ENCODE measurements at places on chromosomes 1 and 21. TPM values are rescaled to one million over a fixed set of nuclear protein-coding genes. Genes with fewer than 3 reads are reported as not detected.

- no peaks in the 10 kb centered on the region for H3K36me3 ChIP-seq
- H3K4me1 ChIP-seq: no peaks in the 10 kb centered on the region
- no peak for DNase-seq
Observed at GRCh38 chr1:88168126-88168525, 515.9 kb upstream of the PKN2 start.

DNA sequence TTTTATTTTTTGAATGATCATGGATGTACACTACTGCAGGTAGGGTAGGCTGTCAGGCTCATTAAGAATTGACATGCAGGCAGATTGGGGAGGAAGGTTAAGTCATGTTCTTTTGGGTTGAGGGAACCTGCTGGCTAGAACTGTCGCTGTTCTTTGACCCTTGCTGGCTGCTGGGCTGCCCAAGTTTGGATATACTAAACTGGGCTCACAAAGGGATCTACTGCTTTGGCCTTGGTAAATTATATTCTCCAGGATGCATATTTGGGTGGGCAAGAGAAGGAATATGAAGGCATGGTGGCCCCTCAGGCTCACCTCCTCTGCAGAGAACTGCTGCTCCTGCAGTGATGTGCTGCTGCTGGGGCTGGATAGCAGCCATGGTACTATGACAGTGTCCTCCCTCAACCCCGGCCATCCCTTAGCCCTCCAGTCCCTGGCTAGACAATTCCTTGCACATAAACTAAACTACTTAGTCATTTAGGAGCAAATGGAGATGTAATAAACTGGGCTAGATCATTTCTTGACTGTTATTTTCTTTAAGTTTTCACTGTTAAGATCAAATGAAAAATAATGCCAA lies 6.1 kb downstream of the ATP1A1 start:
- H3K27ac ChIP-seq: peak overlapping the region; percentile 97
- peaks cover 3% of the 10 kb centered on the region for H3K36me3 ChIP-seq
- H3K27me3 ChIP-seq: no peaks in the 10 kb centered on the region
- no peak for DNase-seq

DNA sequence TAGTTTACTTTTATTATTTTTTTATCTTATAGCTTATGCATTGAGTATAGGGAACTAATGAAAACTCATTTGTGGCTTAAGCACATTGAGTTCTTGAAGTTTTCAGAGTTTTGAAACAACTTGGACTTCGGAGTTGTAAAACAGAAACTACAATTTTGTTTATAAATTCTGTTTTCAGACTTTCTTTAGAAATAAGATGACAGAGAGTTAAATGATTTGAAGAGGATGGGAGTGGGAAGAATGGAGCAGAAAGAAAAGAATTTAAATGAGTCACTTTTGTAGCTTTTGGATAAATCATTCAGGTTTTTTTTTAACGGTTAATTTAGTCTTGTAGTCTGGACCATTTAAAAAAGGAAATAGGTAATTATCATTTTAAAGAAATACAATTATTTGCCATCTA lies 32.3 kb downstream of the INKA2 start:
- H3K27ac ChIP-seq: no peak overlapping the region
- no peaks in the 10 kb centered on the region for H3K27me3 ChIP-seq
- no peak overlapping the region for H3K4me3 ChIP-seq
- H3K4me1 ChIP-seq: peaks cover 5% of the 10 kb centered on the region
- DNase-seq: no peak

DNA sequence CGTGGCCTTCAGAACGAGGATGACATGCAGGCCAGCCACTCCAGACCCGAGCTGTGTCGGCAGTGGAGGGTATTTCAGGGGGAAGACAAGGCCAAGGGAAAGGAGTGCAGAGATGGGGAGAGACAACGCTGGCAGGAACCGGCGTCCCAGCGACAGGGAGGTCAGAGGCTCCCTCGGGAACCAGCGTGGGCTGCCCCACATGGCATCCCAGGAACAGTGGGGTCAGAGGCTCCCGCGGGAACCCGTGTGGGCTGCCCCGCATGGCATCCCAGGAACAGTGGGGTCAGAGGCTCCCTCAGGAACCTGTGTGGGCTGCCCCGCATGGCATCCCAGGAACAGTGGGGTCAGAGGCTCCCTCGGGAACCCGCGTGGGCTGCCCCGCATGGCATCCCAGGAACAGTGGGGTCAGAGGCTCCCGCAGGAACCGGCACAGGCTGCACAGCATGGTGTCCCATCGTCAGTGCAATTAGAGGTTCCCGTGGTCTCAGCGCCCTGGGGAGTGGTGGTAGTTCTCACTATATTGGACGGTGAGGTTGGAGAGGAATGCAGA lies 43.0 kb downstream of the SLC19A1 start:
- no peaks in the 10 kb centered on the region for H3K27me3 ChIP-seq
- H3K36me3 ChIP-seq: no peaks in the 10 kb centered on the region
- DNase-seq: no peak
- H3K27ac ChIP-seq: no peak overlapping the region
- H3K4me1 ChIP-seq: no peaks in the 10 kb centered on the region

DNA sequence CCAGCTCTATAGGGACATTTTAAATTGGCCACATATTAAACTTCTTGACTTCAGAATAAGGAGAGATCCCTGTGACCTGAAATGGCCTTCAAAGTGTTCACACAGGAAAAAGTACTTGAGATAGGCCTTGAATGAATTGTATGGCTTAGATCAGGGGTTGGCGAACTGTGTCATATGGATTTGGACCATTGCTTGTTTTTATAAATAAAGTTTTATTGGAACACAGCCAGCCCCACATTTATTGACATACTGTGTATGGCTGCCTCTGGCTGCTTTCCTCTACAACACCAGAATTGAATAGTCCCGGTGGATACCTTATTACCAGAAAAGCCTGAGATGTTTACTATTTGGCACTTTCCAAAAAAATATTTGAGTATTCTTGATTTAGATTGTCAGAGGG lies 4.0 kb downstream of the BROX start:
- peaks cover 8% of the 10 kb centered on the region for H3K4me1 ChIP-seq
- no peak for DNase-seq
- no peaks in the 10 kb centered on the region for H3K27me3 ChIP-seq
- H3K36me3 ChIP-seq: peaks cover 54% of the 10 kb centered on the region
- no peak overlapping the region for H3K4me3 ChIP-seq
- no peak overlapping the region for H3K27ac ChIP-seq

- H3K36me3 ChIP-seq: no peaks in the 10 kb centered on the region
- H3K4me1 ChIP-seq: peaks cover 1% of the 10 kb centered on the region
- H3K4me3 ChIP-seq: no peak overlapping the region
- H3K27me3 ChIP-seq: no peaks in the 10 kb centered on the region
- no peak for DNase-seq
Observed at GRCh38 chr1:225822655-225823403, 12.9 kb downstream of the EPHX1 start.

DNA sequence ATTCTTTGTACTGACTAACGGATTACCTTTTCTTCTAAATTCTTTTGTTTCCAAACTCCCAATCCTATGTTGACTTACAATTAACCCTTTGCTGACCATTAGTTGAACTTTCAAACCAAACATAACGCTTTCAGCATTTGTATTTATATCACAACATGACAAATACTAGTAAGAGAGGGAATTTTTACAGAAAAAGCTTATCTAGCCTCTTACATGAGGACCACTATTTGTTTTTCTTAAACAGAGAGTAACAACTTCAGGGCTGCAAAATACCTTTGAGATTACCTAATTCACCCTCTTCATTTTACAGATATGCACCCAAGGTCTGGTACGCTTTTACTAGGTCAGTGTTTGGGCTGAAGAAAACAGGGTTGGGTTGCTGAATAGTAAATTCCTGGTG lies 45.0 kb upstream of the CXADR start:
- no peak overlapping the region for H3K4me3 ChIP-seq
- no peak for DNase-seq
- H3K27ac ChIP-seq: no peak overlapping the region
- no peaks in the 10 kb centered on the region for H3K27me3 ChIP-seq
- no peaks in the 10 kb centered on the region for H3K36me3 ChIP-seq

GRCh38 chr1:183589874-183590243 lies 400 bp downstream of the NCF2 start:
- peaks cover 25% of the 10 kb centered on the region for H3K36me3 ChIP-seq
- H3K27ac ChIP-seq: peak overlapping the region; percentile 95
- H3K27me3 ChIP-seq: no peaks in the 10 kb centered on the region
- no peak for DNase-seq

DNA sequence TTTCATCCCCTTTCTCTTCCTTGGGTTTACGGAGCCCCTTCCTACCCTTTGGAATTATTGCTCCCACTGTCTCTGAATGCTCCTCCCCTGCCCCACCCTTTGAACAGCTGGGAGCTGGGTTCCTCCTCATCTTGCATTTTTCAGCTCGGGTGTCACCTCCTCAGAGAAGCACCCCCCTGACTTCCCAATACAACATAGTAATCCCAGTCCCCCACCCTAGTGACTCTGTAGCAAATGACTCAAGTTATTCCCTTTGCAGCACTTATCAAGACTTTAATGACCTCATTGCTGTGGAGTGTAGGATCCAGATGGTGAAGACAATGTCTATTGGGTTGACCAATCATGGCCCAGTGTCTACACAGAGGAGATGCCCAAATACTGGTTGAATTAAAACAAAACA lies 8.9 kb upstream of the VWA5B1 start:
- no peaks in the 10 kb centered on the region for H3K27me3 ChIP-seq
- no peak for DNase-seq
- H3K4me1 ChIP-seq: no peaks in the 10 kb centered on the region

DNA sequence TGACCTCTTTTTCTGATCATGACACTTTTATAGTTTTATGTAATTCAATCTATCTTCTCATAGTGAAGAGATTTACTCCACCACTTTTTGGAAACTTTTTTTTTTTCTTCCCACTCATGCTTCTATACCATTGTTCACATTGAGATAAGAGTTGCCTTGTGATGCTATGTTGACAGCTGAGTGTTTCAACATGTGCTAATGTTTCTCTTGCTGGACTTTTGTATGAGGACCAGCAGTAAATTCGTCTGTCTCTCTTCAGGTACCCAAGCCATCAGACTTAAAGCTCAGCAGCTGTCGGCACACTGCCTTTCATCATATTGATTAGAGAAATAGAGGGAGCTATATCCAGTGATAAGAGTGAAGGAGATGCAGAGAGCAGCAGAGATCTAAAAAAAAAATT lies 227.0 kb downstream of the GRIK1 start:
- no peak overlapping the region for H3K27ac ChIP-seq
- H3K4me1 ChIP-seq: no peaks in the 10 kb centered on the region
- H3K27me3 ChIP-seq: no peaks in the 10 kb centered on the region
- H3K4me3 ChIP-seq: no peak overlapping the region
- DNase-seq: no peak

DNA sequence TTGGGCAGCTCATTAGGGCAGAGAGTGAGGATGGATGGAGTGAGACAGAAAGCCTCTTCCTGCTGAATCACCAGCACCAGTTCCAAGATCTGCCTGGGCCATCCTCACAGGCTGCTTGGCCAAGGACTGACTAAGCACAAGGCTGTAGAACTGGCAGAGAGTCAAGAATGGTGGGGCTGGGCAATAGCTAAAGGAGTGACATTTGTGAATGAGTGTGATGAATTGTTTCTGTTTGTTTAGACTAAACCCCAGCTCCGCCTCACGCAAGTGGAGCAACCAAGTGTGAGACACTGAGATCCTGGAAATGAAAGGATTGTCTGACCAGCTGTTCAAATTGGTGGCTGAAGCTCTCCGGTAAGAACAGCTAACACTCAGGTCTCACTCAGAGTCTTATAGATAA lies 38.6 kb downstream of the BRINP2 start:
- H3K27ac ChIP-seq: no peak overlapping the region
- no peak overlapping the region for H3K4me3 ChIP-seq
- DNase-seq: no peak
- no peaks in the 10 kb centered on the region for H3K36me3 ChIP-seq
- H3K27me3 ChIP-seq: no peaks in the 10 kb centered on the region

DNA sequence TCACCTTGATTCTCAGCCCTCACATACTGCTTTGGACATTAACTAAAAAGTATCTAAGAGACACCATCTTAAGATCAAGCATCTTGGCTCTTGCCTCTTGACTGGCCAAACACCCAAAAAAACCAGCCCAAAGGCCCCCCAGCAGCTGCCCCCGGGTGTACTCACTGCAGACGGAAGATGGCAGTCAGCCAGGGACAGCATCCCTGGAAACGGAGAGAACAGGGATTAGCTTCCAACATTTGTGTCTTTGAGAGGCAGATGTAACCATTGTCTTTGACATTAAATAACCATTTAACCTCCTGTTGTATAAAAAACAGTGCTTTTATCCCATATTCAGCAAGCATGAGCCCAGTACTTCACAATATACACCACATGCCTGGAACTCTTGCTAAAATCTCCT lies 11.3 kb downstream of the TMEM63A start:
- H3K27ac ChIP-seq: no peak overlapping the region
- no peak overlapping the region for H3K4me3 ChIP-seq
- H3K27me3 ChIP-seq: no peaks in the 10 kb centered on the region
- DNase-seq: no peak
- H3K4me1 ChIP-seq: peaks cover 8% of the 10 kb centered on the region

DNA sequence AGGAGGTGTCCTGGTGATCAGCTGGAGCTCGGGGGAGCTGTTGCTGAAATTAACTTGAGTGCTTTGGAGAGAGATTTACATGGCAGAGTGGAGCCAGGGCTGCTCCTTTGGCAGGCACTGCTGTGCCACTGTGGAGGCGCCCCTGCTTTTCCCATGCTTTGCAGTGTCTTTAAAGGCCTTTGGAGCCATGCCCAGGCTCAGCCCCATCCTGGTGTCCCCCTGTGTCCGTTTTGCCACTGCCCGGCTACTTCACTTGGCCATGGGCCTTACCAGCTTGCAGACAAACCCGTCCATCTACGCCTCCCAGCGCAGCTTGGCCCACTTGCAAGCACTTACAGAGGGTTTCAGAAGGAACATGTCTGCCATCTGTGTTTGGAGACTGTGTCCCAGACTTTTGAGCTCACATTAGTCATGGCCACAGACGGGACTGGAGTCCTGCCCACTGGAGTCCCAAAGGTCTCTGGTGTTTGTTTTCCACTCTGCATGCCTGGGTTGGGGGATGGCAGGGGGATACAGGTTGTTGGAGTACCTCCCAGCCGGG lies 18.2 kb upstream of the LAMTOR5 start:
- H3K27ac ChIP-seq: no peak overlapping the region
- no peaks in the 10 kb centered on the region for H3K27me3 ChIP-seq
- no peaks in the 10 kb centered on the region for H3K36me3 ChIP-seq
- H3K4me3 ChIP-seq: no peak overlapping the region

DNA sequence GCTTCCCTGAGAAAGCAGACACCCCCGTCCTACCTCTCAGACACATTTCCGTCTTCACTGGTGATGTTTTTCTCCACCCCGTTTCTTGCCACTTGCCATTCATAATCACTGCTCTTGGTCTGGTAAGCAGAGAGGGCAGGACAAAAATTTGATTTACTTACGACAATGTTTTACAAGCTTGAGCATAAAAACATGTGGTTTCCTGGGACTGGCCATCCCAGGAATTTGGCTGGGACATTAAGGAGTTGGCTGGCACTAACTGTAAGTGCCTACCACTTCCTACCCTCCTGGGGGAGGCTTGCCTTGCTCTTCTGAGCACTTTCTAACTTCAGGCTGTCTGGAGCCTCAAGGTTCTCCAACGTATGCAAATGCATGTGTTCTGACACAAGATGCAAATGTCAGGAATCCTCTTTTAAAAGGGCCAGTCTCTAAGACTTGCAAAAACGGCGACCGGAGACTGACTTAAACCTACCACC lies 24.2 kb downstream of the ZBTB18 start:
- peaks cover 4% of the 10 kb centered on the region for H3K4me1 ChIP-seq
- DNase-seq: no peak

- H3K4me1 ChIP-seq: no peaks in the 10 kb centered on the region
- DNase-seq: no peak
- H3K27ac ChIP-seq: no peak overlapping the region
Observed at GRCh38 chr1:209504571-209504970, 78.9 kb upstream of the CAMK1G start.

Gene SPRR5
- not detected for polyA plus RNA-seq

Gene CD247
- 1.6 TPM for polyA plus RNA-seq

Gene HPDL
- polyA plus RNA-seq: 0.09 TPM

Gene C4BPB
- not detected for polyA plus RNA-seq

Gene GPR52
- polyA plus RNA-seq: not detected

Gene AMPD1
- polyA plus RNA-seq: not detected

Gene REN
- polyA plus RNA-seq: not detected

Gene HLX
- polyA plus RNA-seq: 17.6 TPM
